M059J (cell line): ENCODE measurements at places on chromosomes 2 and 18. TPM values are rescaled to one million over a fixed set of nuclear protein-coding genes. Genes with fewer than 3 reads are reported as not detected.
A peak's percentile ranks its signal among the peaks of the same experiment; 100 is the strongest.

DNA sequence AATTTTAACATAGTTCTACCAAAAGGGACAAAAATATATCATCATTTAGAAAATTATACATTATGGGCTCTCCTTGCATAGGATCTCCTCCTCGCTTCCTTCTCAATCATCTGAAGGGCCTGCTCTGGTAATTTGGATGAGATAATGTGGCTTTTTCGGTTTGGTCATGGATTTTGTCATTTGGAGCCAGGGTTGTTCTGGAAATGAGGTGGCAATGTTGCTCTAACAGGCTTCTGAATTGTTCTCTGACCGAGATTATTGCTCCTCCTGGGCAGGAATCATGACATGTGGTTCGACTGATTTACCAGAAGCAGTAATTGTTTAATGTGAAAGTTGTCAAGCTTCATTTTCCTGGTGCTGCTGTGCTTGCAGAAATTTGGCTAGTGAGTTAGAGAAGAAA is 194.7 kb upstream of the ERBB4 start:
- DNase-seq = no peak

- DNase-seq = peak; percentile 2
Measured at GRCh38 chr18:56034949-56035348, 447.0 kb upstream of the TCF4 start.

GRCh38 chr2:97747285-97747684 is 33.9 kb downstream of the ZAP70 start:
- DNase-seq = no peak

The C2orf78 gene
- not detected in 2 replicates for total RNA-seq
